ENCODE measurements at places on chromosomes 12 and 14. TPM values are rescaled to one million over a fixed set of nuclear protein-coding genes. Genes with fewer than 3 reads are reported as not detected.

DNA sequence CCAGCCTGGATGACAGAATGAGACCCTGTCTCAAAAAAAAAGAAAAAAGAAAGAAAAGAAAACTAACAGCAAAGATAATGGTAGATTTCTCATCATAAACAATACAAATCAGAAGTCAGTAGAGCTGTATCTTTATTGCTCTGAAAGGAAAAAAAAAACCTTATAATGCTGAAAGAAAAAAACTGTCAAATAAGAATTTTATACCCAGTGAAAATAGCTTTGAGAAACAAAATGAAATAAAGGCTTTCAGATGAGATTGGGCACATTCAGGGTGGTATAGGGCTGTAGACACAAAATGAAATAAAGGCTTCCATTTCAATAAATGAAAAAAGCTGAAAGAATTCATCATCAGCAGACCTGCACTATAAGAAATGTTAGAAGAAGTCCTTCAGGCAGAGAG, 105.0 kb upstream of the FOXN3 start:
- H3K27ac ChIP-seq, result no peak overlapping the region
- no peak for DNase-seq
- no peaks in the 10 kb centered on the region for H3K27me3 ChIP-seq
- peaks cover 50% of the 10 kb centered on the region for H3K4me1 ChIP-seq

DNA sequence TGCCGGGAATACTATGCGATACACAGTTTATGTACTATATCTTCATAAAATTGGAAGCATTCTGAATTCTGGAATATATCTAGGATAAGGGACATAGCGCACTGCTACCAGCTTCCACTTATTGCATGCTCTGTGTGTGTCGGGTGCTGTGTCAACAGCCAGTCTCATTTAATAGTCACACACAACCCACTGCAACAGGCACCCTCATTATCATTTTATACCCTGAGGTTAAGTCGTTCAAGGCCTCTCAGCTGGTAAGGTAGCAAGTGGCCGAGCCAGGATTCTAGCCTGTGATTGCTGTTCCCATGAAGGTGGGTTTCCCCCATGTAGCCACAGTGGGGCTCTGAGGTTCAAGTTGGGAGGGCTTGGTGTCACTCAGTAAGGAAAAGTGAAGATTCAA, 7.0 kb downstream of the PPP1R1A start:
- no peak overlapping the region for H3K27ac ChIP-seq
- no peak for DNase-seq
- no peak overlapping the region for H3K4me3 ChIP-seq
- peaks cover 15% of the 10 kb centered on the region for H3K27me3 ChIP-seq
- peaks cover 5% of the 10 kb centered on the region for H3K4me1 ChIP-seq

- no peaks in the 10 kb centered on the region for H3K27me3 ChIP-seq
- no peak overlapping the region for H3K27ac ChIP-seq
- H3K4me1 ChIP-seq, result peaks cover under 1% of the 10 kb centered on the region
- no peak for DNase-seq
- H3K36me3 ChIP-seq, result peaks cover 2% of the 10 kb centered on the region
- no peak overlapping the region for H3K4me3 ChIP-seq
These were observed 169.9 kb downstream of the DYRK2 start for GRCh38 chr12:67818459-67818903.

GRCh38 chr12:132238488-132238854, 90.9 kb downstream of the GALNT9 start:
- no peak overlapping the region for H3K27ac ChIP-seq
- no peak overlapping the region for H3K4me3 ChIP-seq
- peaks cover 2% of the 10 kb centered on the region for H3K4me1 ChIP-seq

GRCh38 chr12:78191611-78192010, 360.9 kb downstream of the NAV3 start:
- no peak overlapping the region for H3K27ac ChIP-seq
- DNase-seq, result no peak
- H3K4me3 ChIP-seq, result no peak overlapping the region
- no peaks in the 10 kb centered on the region for H3K36me3 ChIP-seq

DNA sequence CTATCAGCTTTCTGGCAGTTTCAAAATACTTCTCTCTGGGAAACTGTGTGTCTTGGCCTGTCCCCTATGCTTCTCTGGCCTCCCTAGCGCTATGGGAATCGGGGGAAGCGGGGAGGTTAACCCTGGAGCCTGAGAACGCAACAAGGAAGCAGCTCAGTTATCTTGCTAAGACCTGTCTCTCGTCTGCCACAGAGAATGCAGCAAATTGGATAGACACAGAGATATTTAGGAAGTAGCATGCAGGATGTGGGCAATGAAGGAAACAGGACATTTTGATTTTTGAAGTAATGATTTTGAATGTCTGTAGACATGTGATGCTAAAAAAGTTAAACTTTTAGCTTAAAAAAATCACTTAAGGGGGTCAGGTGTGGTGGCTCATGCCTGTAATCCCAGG, 6.6 kb upstream of the CALCOCO1 start:
- no peak overlapping the region for H3K4me3 ChIP-seq
- no peak for DNase-seq
- peaks cover 4% of the 10 kb centered on the region for H3K27me3 ChIP-seq
- no peaks in the 10 kb centered on the region for H3K36me3 ChIP-seq
- no peak overlapping the region for H3K27ac ChIP-seq
- H3K4me1 ChIP-seq, result peaks cover 15% of the 10 kb centered on the region

Gene TUNAR
- total RNA-seq, result not detected

Gene CABP1
- total RNA-seq, result not detected

Gene OR4E1
- 0.14 TPM for total RNA-seq

- peaks cover 22% of the 10 kb centered on the region for H3K27me3 ChIP-seq
- no peaks in the 10 kb centered on the region for H3K4me1 ChIP-seq
- DNase-seq, result no peak
- H3K27ac ChIP-seq, result no peak overlapping the region
- no peak overlapping the region for H3K4me3 ChIP-seq
These were observed 66.2 kb upstream of the OVCH1 start for GRCh38 chr12:29563636-29564035.

Gene MDP1
- total RNA-seq, result 10.2 TPM

DNA sequence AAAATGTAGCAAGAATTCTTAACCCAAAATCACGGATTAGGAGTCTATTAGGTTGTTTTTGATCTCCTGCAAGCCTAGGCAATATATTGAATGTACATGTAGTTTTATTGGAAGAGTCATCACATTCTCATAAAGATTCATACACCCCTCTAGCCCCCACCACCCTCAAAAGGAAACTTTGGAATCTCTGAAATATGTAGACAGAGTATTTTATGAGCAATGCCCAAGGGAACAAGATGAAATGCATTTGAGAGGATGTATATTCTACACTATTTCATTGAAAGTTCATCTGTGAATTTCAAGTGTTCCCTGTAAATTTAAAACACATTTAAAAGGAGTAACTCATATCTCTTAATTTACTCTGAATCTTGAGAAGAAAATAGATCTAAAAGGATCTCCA, 103.7 kb downstream of the SYT1 start:
- no peak overlapping the region for H3K27ac ChIP-seq
- H3K27me3 ChIP-seq, result no peaks in the 10 kb centered on the region
- no peak for DNase-seq
- H3K4me1 ChIP-seq, result no peaks in the 10 kb centered on the region

DNA sequence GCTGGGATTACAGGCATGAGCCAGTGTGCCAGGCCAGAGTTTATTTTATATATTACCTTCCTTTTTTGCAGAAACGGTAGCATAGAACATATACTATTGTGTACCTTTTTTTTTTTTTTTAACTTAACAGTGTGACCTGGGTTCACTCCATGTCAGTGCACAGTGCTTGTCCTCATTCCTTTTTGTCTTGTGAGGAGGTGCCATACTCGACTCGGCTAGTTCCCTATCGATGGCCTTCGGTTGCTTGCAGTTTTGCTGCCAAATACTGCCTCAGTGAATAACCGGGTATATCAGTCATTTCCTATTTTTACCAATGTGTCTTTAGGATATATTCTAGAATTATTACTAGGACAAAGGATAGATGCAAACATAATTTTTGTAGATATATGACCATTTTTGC, 36.8 kb downstream of the ZNF664 start:
- DNase-seq, result no peak
- H3K36me3 ChIP-seq, result peaks cover 14% of the 10 kb centered on the region
- H3K27ac ChIP-seq, result no peak overlapping the region
- H3K27me3 ChIP-seq, result no peaks in the 10 kb centered on the region
- H3K4me3 ChIP-seq, result no peak overlapping the region
- peaks cover 41% of the 10 kb centered on the region for H3K4me1 ChIP-seq

- peaks cover 11% of the 10 kb centered on the region for H3K36me3 ChIP-seq
- H3K4me3 ChIP-seq, result no peak overlapping the region
- H3K4me1 ChIP-seq, result no peaks in the 10 kb centered on the region
- no peaks in the 10 kb centered on the region for H3K27me3 ChIP-seq
These were observed 41.1 kb downstream of the TTLL5 start for GRCh38 chr14:75702122-75702521.

DNA sequence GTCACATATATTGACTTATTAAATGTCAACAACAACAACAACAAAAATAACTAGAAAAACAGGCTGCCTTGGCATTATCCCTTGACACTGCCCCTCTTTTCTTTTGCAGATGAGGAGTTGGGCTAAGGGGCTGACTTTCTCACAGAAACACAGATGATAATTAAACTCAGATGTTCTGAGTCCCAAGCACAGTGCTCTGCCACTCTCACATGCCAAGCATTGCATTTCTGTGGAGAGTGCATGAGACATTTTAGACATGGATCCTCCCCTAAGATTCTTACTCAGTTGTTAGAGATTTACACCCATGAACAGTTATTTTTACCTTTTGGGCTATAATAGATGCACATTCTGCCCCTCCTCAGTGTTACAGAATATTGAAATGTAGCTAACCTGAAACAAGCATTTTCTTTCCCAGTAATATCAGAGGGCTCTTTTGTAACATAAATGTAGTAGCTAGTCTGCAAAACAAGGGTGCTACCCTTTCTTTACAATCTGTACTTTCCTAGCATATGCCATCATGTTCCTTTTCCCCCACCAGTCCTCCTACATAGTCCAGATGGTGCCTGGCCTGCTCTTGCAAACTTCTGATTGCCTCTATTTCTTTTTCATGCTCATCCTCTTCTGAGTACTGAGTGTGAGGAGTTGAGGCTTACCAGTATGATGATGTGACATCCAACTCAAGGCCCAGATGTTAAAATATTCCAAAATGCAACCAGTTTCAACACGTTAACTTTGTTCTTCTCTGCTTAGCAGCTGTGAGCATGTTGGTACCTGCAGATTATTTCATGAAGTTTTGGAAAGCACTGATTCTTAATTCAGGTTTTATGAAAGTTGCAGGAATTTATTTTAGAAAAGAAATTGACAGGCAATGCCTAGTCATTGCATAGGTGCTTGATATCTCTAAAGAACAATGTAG, 125.0 kb upstream of the ATP2B1 start:
- peaks cover 1% of the 10 kb centered on the region for H3K36me3 ChIP-seq
- DNase-seq, result no peak
- H3K27ac ChIP-seq, result no peak overlapping the region
- no peaks in the 10 kb centered on the region for H3K4me1 ChIP-seq
- H3K27me3 ChIP-seq, result peaks cover 2% of the 10 kb centered on the region
- H3K4me3 ChIP-seq, result no peak overlapping the region

GRCh38 chr14:65019944-65020566, 33.4 kb downstream of the FNTB start:
- no peak overlapping the region for H3K4me3 ChIP-seq
- peaks cover 12% of the 10 kb centered on the region for H3K36me3 ChIP-seq
- no peaks in the 10 kb centered on the region for H3K27me3 ChIP-seq
- no peak overlapping the region for H3K27ac ChIP-seq

DNA sequence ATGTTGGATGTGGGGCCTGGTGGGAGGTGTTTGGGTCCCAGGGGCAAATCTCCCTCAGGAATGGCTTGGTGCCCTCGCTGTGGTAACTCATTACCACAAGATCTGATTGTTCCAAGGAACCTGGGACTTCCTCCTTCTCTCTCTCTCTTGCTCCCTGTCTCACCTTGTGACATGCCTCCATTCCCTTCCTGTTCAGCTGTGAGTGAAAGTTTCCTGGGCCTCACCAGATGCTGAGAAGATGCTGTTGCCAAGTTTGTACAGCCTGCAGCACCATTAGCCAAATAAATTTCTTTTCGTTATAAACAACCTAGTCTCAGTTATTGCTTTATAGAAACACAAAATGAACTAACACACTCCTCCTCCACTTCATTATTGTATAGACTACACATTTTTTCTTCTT, 759.8 kb upstream of the MDGA2 start:
- no peaks in the 10 kb centered on the region for H3K27me3 ChIP-seq
- H3K27ac ChIP-seq, result no peak overlapping the region
- no peak for DNase-seq
- H3K4me3 ChIP-seq, result no peak overlapping the region

DNA sequence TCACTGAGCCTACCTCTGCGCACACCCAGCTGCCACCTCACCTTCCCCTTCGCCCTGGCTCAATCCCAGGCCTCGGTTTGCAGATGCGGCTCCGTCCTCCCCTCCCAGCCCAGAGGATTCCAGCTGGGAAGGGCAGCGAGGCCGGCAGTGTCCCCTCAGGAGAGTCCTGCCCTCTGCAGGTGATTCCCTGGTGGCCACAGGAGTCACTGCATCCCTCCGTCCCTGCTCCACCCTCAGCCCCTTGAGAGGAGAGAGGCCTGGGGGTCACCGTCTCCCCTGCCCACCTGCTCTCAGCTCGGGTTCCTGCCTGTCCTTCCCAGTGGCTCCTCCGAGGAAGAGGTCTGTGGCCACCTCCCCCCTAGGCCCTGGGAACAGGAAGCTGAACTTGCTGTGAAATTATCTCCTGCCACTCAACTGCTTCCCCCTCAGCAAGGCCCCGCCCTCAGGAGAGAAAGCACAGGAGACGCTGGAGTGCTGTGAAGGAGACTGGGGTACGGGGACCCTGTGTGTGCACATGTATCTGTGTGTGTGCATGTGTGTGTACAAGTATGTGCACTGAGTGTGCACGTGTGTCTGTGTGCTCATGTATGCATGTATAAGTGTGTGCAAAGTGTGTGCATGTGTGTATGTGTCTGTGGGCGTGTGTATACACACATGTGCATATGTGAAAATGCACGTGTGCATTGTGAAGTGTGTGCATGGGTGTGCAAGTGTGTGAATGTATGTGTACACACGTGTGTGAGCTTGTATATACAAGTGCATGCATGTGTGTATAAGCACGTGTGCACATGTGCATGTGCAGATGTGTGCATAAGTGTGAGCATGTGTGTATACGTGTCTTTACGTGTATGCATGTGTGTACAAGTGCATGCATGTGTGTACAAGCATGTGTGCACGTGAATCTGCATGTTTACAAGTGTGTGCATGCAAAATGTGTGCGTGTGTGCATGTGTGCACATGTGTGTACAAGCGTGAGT, 13.2 kb upstream of the GALNT9 start:
- no peaks in the 10 kb centered on the region for H3K36me3 ChIP-seq
- peaks cover 5% of the 10 kb centered on the region for H3K4me1 ChIP-seq
- no peak overlapping the region for H3K27ac ChIP-seq
- DNase-seq, result no peak

GRCh38 chr12:75481774-75482173, 1.2 kb downstream of the GLIPR1 start:
- H3K4me1 ChIP-seq, result peaks cover 75% of the 10 kb centered on the region
- no peaks in the 10 kb centered on the region for H3K27me3 ChIP-seq
- no peaks in the 10 kb centered on the region for H3K36me3 ChIP-seq
- H3K4me3 ChIP-seq, result peak overlapping the region; percentile 87
- DNase-seq, result no peak

Gene ZC3H14
- total RNA-seq, result 37.9 TPM

Gene SYNE3
- 22.8 TPM for total RNA-seq

Gene TGFB3
- 4.4 TPM for total RNA-seq
